ENCODE measurements at places on chromosomes 16 and 17. TPM values are rescaled to one million over a fixed set of nuclear protein-coding genes. Genes with fewer than 3 reads are reported as not detected.

DNA sequence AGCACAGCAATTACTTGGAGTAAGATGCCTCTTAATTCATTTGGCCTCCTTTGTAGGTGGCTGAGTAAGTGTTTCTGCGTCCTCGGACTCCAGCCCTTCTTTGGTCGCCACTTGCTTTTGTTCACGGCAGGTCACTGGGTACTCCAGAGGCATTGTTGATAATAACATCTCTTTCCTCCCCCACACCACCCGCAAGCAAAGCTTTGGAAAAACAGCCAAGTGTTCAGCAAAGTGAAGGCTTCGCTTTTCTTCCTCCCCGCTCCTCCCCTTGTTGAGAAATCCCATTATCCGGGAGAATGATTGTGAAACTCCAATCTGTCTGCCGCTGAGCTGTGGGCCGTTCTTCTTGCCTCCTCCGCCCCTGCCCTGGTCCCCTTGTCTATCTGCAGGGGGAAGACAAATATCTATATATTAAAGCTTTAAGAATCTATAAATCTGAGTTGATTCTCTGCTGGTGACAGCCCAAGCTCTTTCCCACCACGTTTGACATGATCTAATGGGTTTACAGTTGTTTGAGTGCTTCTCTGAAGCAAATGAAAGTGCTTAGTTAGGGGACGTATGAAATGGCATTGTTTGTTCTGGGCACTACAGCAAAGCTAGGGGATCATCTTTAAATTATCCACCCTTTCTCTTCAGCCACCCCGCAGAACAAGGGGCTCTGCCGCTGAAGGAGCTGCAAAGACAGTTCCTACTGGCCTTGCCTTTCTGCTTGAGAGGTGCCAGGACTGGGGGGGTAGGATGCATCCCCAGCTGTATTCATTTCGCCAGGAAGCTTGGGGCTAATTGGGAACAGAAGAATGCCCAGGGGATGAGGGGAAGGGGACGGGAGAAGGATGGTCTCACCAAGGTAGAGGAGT, 167.1 kb downstream of the CCDC182 start:
- DNase-seq = no peak

DNA sequence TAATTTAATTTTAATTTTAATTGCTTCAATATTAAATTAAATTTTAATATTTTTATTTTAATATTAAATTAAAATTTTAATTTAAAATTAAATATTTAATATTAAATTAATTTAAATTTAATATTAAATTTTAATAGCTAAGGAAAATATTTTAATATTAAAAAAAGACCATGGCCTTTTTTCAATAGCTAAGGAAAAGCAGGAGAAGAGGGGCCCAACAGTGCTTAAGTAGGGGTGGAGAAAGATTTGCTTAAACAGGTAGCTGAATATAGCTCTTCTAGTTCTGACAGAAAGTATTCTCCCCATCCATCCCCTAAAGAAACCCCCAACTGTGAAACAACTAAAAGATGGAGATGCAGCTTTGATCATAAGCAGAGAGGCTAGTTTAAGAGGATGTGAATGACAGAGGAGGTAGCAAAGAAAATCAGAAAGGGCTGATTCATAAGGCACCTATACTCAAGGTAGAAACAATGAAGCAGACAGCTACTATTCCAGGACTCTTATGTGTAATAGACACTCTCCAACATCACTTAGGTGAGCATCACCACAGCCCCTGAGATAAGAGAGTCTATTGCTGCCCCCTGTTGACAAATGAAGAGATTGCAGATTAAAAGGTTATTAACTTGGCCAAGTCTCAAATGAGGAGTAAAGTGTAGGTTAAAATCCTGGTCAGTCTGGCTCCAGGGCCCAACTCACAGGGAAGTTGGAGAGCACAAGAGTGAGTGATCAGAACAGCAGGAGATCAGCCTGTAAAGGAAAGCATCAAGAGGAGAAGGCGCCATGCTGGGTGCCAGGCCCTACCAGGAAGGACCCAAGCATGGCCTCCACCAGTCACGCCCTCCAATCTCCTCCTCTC, 7.8 kb upstream of the RNASEK start:
- DNase-seq = peak; percentile 77

GRCh38 chr17:39208136-39208535, 8.1 kb downstream of the RPL19 start:
- no peak for DNase-seq

DNA sequence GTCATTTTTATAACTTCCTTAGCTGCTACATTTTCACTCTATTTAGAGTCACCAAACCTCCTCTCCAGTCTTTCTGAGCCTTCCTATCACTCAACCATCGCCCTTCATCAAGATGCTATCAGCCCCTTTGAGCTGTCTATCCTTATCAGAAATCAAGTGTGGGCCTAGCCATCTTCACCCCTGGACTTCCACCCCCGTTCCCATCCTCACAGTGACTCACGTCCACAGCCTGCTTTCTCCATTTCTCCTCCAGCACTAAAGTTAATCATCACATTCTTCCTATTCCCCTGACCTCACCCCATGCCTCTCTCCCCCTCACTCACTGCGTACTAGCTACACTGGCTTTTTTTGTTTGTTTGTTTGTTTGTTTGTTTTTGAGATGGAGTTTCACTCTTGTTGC, 2.4 kb upstream of the TEKT3 start:
- DNase-seq = no peak

- no peak for DNase-seq
Observed at GRCh38 chr17:79851461-79851817, 12.2 kb upstream of the CBX4 start.

DNA sequence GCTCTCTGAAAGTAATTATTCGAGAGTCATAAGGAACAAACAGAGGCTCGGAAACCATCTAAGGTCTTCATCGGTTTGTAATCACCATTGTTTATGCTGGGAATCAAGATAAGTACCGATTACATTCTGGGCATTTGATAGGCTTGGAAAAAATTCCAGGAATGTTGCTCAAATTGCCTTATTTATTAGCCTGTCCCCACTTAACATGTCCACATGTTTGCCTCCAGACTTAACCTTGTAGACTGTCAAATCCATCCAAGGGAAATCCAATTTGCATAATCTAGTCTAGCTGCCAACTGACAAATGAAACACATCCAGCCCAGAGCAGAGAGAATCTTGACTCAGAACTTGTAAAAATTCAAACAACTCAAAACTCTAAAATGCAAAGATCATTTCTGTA, 51.3 kb upstream of the TMC5 start:
- DNase-seq = peak; percentile 19

DNA sequence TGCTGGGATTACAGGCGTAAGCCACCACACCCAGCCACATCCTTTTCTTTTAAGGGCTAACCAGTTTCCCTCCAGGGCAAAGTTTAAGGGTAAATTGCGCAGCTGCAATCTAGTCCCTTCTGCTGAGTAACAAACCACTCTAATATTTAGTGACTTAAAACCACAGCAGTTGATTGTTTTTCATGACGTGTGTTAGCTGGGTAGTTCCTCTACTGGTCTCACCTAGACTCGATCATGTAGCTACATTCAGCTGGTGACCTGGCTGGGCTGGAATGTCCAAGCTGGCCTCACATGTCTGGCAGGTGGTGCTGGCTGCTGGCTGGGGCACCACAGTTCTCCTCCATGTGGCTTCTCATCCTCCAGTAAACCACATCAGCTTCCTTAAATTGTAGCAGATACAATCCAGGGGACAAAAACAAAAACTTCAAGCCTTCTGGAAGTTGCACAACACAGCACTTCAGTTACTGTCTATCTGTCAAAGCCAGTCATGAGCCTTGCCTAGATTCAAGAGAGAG, 75.5 kb downstream of the GPRC5B start:
- DNase-seq = peak; percentile 61

DNA sequence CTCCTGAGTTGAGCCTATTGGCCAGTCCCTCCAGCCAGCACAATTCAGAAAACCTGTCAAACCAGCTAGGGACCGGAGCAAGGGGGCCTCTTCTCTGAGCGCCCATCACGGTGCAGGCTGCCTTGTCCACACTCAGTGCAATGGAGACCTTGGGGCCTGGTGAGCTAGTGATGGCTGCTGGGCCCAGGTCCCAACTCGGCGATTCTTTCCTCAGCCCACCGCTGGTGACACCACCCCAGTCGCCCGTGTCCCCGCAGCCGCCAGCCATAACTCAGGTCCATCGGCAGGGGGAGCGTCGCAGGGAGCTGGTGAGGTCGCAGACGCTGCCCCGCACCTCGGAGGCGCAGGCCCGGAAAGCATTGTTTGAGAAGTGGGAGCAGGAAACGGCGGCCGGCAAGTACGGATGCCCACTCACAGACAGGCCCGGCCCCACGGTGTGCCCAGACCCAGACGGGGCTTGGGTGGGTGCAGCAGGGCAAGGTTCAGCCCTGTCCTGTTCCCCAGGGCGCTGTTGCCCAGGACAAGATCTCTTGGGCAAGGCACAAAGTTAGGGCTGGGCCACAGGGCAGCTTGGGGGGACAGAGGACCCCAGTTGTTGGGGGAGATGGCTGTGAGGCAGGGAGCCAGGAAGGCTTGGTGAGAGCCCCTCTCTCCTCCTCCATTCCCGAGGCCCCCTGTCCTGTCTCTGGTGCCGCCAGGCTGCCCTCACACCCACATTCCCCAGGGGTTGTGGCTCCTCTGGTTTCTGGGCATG, 10.8 kb downstream of the SMTNL2 start:
- DNase-seq = no peak

DNA sequence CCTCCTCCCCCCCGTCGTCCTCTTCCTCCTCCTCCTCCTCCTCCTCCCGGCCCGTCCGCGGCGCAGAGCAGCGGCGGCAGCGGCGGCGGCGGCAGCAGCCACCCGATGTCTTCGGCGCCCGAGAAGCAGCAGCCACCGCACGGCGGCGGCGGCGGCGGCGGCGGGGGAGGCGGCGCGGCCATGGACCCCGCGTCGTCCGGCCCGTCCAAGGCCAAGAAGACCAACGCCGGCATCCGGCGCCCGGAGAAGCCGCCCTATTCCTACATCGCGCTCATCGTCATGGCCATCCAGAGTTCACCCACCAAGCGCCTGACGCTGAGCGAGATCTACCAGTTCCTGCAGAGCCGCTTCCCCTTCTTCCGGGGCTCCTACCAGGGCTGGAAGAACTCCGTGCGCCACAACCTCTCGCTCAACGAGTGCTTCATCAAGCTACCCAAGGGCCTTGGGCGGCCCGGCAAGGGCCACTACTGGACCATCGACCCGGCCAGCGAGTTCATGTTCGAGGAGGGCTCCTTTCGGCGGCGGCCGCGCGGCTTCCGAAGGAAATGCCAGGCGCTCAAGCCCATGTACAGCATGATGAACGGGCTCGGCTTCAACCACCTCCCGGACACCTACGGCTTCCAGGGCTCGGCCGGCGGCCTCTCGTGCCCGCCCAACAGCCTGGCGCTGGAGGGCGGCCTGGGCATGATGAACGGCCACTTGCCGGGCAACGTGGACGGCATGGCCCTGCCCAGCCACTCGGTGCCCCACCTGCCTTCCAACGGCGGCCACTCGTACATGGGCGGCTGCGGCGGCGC, at the start of gene FOXF1:
Gene FOXF1, plus strand, starts transcription at position 63 of the 797 bp plus-strand sequence. Its CDS starts 43 bp downstream, at position 106.
- DNase-seq = no peak

- no peak for DNase-seq
Observed at GRCh38 chr16:84182104-84182503, 4.8 kb downstream of the TAF1C start.

GRCh38 chr17:63624531-63624880, 2.3 kb downstream of the MAP3K3 start:
- DNase-seq = no peak

GRCh38 chr17:75266316-75267152, 4.5 kb downstream of the MIF4GD start:
- DNase-seq = peak; percentile 71

DNA sequence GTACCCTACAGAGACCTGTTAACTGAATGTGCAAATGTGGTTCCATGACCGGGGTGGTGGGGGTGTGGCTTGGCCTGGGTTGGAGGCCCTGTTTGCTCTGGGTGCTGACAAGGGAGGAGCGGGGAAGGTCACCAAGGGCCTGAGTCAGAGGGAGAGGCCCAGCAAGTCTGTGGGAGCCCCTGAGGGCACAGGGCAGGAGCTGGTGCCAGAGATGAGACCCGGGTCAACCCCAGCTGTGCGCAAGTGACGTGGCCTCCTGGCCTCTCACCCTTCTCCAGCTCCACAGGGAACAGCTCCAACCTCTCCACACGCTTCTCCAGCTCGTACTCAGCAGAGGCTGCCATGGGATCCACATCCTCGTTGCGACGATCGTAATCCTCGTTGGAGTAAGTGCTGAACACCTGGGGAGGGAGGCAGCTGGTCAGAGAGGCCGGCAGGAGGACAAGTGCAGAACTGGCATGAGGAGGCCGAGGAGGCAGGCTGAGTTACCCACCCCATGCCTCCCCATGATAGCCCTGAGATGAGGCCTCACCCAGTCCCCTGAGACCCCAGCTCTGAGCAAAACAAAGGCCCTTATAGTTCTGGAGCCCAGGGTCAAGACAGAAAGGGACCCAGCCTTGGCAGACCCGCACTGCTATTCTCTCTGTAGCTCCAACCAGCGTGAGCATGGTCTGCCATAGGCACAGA, 5.5 kb downstream of the PPP1R9B start:
- DNase-seq = peak; percentile 11

- DNase-seq = peak; percentile 65
Observed at GRCh38 chr16:21650521-21650920, 1.9 kb downstream of the IGSF6 start.

- DNase-seq = no peak
Observed at GRCh38 chr16:12413393-12413792, 390.3 kb downstream of the CPPED1 start.

DNA sequence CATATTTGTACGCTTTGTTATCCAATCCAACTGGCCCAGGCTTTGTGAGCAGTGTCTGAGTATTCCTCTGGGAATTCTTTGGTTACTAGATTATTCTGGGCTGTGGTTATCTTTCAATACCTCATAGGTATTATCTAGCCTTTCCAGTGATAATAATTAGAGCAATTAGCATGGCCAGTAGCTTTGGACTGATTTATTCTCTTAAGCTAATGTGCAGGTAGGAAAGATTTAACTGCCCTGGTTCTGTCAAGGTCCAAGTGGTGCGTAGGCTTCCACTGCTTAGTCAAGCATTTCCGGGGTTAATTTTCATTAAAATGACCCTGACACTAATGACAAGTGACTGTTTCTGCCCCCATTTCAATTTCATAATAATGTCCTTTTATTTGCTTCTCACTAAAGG, 54.2 kb upstream of the PMFBP1 start:
- no peak for DNase-seq

The USP31 gene
- 5.0 TPM for total RNA-seq

The KRT20 gene
- total RNA-seq = not detected

The NUBP2 gene
- total RNA-seq = 58.0 TPM

The ZFPM1 gene
- total RNA-seq = 0.89 TPM

Measured in muscle of leg (tissue), 16 donors.